ENCODE measurements at places on chromosomes 16 and 17. TPM values are rescaled to one million over a fixed set of nuclear protein-coding genes. Genes with fewer than 3 reads are reported as not detected.

Gene KRT37
- polyA plus RNA-seq: not detected

Gene QRICH2
- polyA plus RNA-seq: 0.26 TPM

Gene TMC7
- polyA plus RNA-seq: 0.18 TPM

Gene CCL4
- not detected for polyA plus RNA-seq

Gene ERCC4
- 4.3 TPM for polyA plus RNA-seq

Gene NOTUM
- polyA plus RNA-seq: 0.02 TPM

GRCh38 chr17:63911657-63912100 is 621 bp upstream of the CSHL1 start:
- DNase-seq: peak; percentile 4

GRCh38 chr17:21007646-21008045 is 35.2 kb downstream of the USP22 start:
- DNase-seq: no peak

- peak; percentile 42 for DNase-seq
Measured at GRCh38 chr17:32020943-32021614, 13.9 kb downstream of the LRRC37B start.

DNA sequence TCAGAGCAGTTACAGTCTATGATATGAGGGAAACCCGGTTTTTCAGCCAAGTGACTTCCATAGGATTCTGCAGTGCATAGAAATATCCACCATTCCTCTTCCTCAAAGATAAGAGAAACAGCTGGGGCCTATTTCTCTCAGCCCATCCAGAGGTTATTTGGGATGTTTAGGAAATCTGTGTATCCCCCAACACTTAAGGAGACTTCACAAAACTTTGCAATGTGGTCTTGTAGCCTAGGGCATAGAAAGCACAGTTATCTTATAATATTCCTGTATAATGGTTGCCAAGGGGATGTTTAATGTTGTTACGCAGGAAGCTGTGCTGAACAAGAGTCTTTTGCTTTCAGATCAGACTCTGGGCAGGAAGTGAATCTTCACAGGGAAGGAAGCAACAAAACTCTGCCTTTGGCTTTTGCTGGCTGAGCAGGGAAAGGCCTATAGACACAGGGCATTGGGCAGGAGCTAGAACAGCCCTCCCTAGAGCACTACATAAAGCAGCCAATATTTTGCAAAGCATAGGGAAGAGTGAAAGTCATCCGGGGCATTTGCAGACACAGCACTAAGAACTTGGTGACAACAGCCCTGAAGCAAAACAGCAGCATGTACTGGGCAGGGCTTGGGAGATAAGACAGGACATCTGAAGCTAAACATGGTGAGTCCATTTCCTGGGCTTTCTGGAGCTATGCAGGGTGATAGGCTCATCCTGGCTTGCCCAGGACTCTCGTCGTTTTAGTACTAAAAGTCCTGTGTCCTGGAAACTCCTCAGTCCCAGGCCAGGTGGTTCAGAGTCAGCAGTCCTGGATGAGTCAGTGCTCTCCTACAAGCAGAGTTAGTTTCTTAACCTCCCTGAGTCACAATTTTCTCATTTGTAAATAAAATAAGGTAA is 18.7 kb upstream of the BEAN1 start:
- DNase-seq: peak; percentile 88

GRCh38 chr16:51708861-51709260 is 557.8 kb upstream of the SALL1 start:
- peak; percentile 13 for DNase-seq

DNA sequence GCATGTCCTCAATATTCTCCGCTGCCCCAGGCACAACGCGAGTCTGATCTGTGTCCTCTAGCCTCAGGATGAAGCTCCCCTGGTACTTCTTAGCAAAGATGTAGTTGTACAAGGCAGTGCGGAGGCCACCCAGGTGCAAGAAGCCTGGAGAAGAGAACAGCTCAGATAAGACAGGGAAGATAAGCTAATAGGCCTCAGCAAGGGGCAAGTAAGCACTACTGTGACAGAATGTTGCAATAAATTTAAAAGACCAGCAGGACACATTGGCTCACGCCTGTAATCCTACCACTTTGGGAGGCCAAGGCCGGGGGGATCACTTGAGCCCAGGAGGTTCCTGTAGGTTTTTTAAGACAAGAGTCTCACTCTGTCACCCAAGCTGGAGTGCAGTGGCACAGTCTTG is 5.0 kb downstream of the EARS2 start:
- DNase-seq: no peak

DNA sequence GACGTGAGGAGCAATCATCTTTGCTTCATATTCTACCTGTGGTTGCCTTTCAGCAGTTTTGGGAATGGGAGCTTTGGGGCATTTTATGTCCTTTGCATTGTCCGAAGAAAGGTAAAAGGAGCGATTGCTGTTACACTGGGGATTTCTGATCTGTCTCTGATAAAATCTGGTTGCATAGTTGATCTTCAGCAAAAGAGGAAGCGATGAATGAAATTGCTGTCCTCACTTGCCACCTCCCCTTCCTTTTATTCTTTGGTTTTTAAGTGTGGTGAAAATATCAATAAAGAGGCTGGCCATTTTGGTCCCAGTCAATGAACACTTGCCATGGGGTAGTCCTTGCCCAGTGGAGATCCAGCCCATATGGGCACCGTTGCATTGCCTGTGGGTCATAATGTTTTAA is 236.8 kb downstream of the MSI2 start:
- DNase-seq: no peak

DNA sequence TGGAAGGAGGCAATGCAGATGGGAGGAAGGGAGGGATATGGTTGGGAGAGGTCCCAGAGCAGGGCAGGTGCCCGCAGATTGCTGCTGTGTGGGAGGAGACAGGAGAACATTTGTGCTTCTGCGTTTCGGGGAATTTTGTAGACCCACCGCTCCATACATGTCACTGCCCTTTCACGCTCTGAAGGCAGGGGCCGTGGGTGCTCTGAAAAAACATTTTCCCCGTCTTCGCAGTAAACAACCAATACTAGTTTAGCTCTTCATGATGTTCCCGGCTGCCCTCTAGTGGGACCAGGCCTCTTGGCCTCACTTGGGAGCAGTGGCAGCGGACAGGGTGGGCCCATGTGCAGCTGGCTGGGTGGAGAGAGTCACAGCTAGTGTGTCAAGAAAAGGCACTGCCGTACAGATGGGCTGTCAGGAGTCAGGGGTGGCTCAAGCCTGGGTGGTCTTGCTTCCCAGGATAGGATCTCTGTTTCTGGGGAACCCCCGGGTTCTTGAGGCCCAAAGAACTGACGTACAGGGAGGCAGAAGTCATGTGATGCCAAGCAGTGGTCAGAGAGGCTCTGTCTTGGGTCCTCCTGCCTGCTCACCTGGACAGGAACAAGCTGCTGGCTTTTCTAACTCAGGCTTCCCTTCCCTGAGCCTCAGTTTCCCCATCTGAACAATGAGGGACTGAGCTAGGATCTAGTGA is 46.5 kb upstream of the CPNE2 start:
- DNase-seq: peak; percentile 74

DNA sequence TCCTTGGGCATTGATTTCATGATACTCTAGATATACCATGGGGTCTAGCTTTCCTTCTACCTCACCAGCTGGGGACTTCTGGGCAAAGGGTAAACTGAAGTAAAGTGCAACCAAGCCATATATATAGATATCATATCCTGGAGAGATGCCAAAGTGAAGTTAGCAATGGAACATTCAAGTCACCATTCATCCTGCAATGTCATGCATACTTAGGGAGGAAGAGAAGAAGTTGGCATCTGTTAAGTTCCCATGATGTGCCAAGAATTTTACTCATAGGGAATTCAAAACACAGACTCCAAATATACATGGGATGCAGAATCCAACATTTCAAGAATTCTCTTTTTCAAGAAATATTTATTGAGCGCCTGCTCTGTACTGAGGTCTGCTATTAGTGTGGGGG is 399.8 kb downstream of the HS3ST4 start:
- DNase-seq: no peak
